ENCODE measurements at places on chromosomes 7 and 10.

DNA sequence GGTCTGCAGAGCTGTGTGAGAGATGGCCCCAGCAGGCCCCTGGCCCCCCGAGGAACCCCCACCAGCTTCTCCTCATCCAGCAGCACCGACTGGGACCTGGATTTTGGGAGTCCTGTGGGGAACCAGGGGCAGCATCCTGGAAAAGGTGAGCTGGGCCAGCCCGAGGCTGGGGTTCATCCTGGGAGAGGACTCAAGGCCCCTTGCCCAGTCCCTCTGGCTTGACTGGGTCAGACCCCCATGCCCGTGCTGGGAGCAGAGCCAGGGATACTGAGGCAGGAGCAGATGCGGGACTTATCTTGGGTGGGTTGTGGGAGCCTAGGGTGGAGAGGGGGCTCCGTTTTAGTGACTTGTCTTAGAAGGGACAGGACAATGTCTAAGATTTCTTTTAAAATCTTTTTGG, 47.5 kb downstream of the ZNF467 start:
- no peak for DNase-seq

DNA sequence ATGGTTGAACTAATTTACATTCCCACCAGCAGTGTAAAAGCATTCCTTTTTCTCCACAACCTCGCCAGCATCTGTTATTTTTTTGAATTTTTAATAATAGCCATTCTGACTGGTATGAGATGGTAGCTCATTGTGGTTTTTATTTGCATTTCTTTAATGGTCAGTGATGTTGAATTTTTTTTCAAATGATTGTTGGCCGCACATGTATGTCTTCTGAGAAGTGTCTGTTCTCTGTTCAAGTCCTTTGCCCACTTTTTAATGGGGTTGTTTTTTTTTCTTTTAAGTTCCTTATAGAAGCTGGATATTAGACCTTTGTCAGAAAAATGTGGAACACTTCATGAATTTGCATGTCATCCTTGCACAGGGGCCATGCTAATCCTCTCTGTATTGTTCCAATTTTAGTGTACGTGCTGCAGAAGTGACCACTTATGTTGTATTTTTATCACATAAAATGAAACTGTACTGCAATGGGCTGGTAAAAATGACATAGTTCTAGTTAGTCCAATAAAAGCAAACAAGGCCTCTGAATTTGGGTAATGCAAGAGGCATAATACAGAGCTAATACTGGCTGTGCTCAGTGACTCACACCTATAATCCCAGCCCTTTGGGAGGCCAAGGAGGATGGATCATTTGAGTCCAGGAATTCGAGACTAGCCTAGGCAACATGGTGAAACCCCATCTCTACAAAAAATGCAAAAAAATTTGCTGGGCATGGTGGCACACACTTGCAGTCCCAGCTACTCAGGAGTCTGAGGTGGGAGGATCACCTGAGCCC, 70.3 kb downstream of the ABI1 start:
- DNase-seq = no peak

GRCh38 chr10:88728107-88728763, 22.2 kb downstream of the LIPK start:
- no peak for DNase-seq

DNA sequence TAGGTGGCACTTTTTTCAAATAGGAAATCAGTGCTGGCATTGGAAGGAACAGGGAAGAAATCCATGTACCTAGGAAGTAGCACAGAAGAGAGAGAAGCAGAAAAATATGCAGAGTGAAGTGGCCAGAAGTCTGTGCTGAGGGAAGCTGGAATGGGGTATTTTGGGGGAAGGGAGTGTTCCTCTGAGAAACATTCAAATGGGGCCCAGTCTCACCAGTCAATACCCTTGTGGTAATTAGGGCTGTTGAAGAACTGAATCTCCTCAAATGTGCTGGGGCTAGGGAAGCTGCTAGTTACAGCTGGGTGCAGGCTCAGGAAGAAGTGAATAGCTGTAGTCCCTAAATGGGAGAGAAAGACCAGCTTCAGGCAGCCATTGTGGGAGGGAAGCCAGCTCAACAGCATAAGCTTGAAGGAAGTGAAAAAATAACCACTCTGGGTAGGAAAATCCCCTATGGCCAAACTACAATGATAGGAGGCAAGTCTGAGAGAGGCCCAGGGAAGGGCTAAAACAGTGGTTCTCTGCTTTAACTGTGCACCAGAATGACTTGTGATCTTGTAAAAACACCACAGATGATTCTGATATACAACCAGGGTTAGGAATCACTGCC, 7.6 kb downstream of the NDST2 start:
- DNase-seq = no peak

- no peak for DNase-seq
Observed at GRCh38 chr10:96648297-96648696, 61.5 kb upstream of the TM9SF3 start.

GRCh38 chr7:73717991-73718405, 1.5 kb downstream of the STX1A start:
- DNase-seq = no peak

- DNase-seq = no peak
Observed at GRCh38 chr7:69426705-69427104, 171.6 kb upstream of the AUTS2 start.

DNA sequence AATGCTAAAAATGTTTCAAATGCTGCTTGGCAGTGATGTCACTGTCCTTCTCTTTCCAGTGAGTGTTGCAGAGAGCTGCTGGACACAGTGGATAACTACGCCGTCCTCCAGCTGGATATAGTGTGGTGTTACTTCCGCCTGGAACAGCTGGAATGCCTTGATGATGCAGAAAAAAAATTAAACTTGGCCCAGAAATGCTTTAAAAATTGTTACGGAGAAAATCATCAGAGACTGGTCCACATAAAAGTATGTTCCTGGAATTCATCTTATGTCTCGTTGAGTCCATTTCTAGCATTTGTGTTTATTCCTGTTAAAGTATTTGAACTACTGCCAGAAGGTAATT, 25.2 kb downstream of the NUB1 start:
- DNase-seq = no peak

DNA sequence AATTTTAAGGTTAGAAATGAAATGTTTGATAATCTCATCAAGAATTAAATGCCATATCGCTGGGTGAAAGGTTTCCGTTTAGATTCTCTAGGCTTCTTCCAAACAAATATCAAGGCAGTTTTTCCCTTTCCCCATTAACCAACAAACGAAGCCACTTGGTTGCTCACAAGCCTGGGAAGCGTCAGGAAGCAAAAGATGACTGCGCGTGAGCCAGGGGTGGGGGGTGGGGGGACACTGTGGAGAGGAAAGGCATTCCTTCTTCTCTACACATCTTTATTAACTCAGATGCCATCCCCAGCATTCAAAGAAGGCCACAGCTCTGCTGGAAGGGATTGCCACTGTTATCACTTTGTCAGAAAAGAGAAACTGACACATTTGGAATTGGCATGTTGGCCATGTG, 207.1 kb downstream of the TRIL start:
- DNase-seq = no peak

GRCh38 chr10:25226775-25227682, 52.2 kb downstream of the GPR158 start:
- DNase-seq = no peak

GRCh38 chr10:29392376-29393021, 103.6 kb downstream of the LYZL1 start:
- DNase-seq = peak; percentile 40

DNA sequence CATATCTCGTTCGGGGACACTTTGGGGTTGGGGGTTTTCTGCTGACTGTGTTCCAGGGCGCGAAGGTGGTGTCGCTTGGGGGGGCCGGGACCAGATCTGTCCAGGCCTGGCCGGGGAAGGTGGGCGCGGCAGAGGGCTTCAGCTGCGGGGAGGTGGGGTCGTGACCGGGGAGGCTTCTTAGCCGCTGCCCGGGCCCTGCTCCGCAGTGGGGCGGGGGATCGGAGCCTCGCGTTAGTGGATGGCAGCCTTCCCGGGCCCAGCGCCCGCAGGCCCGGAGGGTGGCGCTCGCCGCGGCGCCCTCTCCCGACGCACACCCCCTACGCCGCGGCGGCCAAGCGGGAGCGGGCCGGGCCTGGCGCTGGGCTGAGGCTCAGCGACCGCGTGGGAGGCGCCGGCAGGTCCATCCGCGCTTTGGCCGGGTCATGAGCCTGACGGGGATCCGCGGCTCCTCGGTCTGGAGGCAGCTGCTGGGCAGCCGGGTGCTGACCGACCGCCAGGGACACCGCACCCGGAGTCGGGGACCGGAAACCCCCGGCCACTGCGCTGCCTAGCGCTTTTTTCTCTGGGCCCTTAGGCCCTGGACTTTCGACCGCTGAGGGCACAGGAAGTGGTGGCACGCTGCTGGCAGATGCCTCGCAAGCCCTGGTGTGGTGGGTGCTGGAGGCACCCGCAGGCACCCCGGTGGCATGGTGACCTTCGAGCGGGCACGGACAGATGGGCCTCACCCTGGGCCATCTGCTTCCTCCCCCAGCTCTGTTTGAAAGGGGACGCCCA, 1.2 kb downstream of the AGAP3 start:
- DNase-seq = no peak

DNA sequence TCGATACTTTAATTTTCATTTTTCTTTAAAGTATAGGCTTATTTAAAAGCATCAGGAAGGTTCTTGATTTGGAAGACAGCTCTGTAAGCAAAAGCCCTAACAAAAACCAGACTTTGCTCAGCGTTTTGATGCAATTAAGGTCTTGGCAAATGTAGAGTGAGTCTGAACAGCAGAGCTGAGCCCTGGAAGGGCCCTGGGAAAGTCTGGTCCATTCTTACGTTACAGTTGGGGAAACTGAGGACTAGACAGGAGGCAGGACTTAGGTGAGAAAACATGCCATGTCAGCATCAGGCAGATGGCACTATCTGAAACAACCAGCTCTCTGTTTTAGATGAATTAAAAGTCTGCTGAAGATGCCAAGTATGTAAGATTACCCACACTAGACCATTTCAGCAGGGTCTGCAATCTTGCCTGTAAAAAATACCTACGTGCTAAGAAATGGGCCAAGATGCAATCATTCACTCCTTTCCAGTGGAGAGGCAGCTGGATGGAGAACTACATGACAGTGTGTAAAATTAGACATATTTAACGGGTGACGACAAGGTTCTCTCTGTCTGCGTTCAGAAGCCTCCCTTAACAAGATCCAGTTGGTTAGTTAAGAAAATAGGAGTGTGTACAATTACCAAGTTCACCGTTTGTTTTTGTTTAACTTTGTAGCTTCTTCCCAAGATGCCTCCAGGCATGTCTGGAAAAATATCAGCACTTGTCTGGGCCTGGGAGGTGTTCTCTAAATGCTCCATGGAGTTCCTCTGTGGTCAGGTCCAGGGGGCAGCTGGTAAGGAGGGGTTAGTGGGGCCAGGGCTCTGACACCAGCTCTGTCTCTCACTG, 502.3 kb upstream of the ZMIZ1 start:
- DNase-seq = no peak

- no peak for DNase-seq
Observed at GRCh38 chr10:118308664-118309063, 33.5 kb downstream of the FAM204A start.

- DNase-seq = no peak
Observed at GRCh38 chr10:28632584-28632945, 44.8 kb upstream of the BAMBI start.

GRCh38 chr7:140053812-140054539, 8.8 kb downstream of the PARP12 start:
- DNase-seq = peak; percentile 50

DNA sequence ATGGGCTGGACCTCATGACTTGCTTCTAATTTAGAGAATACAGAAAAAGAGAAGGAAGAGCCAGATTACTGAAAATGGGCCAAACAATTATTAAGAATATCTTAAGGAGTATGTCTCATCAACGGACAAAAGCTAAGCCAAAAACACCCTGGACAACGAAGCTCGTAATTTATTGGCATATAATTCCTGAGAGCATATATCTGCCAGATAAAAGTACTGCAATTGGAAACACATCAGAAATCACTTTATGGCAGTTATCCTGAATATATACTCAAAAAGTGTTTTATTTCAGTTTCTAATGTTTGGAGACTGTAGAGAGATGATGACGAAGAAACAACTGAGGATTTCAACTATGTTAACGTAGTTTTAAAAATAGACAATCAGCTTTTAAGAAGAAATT, 211.8 kb downstream of the CSTF2T start:
- no peak for DNase-seq

GRCh38 chr10:72367301-72367960, 12.7 kb upstream of the DNAJB12 start:
- no peak for DNase-seq

- DNase-seq = no peak
Observed at GRCh38 chr7:125119559-125120115, 190.0 kb upstream of the POT1 start.

GRCh38 chr7:157139111-157139809, 534 bp downstream of the UBE3C start:
- peak; percentile 81 for DNase-seq

- DNase-seq = no peak
Observed at GRCh38 chr7:78429878-78430277, 631.3 kb downstream of the PHTF2 start.

DNA sequence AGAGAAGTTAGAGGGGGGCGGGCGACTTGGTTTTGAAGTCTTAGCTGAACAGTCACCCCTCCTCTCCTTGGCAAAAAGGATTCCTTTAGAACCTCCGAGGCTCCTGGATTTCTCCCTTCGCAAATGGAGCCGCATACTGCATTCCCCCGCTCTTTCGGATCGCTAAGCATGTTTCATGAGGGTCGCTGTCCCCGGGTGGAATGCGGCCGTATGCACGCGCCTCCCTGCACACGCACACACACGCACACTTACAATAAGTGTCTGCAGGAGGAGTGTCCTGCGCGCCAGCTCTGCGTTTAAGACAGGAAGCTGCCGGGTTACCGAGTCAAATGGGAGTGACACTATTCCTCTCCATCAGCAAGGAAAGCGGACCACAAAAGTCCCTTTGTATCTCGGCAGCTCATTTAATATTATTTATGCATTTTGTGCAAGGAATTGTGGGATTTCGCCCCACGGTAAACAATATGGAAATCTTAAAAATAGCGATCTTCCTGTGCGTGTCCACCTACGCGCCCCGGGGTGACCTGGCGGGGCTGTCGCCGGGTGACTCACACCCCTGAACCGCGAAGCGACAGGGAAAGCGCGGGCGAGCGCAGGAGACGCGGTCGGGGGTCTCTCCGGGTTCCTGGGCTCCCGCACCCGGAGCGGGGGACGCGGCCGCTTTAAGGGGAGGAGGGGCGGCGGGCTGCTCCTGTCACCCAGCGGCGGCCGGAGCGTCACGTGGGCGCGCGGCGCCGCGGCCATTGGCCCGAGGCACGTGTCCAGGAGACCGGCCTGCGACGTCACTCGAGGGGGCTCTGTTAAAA, 988 bp upstream of the EN2 start:
- no peak for DNase-seq

- DNase-seq = no peak
Observed at GRCh38 chr10:81570349-81570748, 304.6 kb upstream of the NRG3 start.

Measured in germinal center (tissue), 1 donor.